ENCODE measurements at places on chromosomes 3 and 15. TPM values are rescaled to one million over a fixed set of nuclear protein-coding genes. Genes with fewer than 3 reads are reported as not detected.

DNA sequence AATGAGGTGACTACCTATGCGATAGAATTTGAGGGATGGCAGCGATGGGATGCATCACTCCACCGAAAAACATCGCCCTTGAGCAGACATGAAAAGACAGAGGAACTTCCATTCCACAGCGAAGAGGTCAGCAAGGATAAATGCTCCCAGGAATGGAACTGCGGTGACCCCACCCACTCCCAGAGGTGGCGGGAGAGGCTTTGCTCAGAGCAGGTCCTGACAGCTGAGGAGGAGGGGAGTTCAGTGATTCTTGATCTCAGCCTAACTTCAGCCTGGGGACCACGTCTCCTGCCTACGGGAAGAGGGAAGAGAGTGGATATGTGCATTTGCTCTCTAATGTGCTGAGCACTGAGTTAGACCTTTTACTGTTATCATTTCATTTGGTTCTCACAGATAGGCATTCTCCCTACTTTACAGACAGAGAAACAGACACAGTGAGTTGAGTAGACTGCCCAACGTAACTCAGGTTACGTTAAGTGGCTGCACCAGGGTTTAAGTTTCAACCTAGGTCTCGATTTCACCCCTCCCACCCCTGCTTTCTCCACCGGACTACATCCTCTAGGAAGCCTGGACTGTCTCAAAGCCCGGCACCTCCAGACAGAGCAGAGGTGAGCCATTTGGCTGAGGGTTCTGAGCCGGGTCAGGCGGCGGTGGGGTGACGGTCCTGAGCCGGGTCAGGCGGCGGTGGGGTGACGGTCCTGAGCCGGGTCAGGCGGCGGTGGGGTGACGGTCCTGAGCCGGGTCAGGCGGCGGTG, 170.0 kb downstream of the RAB11A start:
- no peak for DNase-seq

- no peak for DNase-seq
These were observed 76.7 kb downstream of the RAD18 start for GRCh38 chr3:8886546-8886945.

GRCh38 chr15:68432441-68433064, 590 bp upstream of the ITGA11 start:
- DNase-seq, result no peak

GOLGA6L7 gene
- 2.7 TPM for total RNA-seq

SI gene
- total RNA-seq, result 0.40 TPM

GRCh38 chr15:81379269-81379668, 5.3 kb upstream of the TMC3 start:
- no peak for DNase-seq

APEH gene
- 116 TPM for total RNA-seq

GRCh38 chr3:179653096-179653797, 407 bp downstream of the USP13 start:
- DNase-seq, result peak; percentile 74

ARPIN gene
- total RNA-seq, result 18.7 TPM

SMCO1 gene
- not detected for total RNA-seq

GRCh38 chr3:135752851-135753250, 212.7 kb upstream of the PPP2R3A start:
- DNase-seq, result no peak

SLC35A5 gene
- total RNA-seq, result 40.4 TPM
